ENCODE measurements at places on chromosomes 1 and 21.

DNA sequence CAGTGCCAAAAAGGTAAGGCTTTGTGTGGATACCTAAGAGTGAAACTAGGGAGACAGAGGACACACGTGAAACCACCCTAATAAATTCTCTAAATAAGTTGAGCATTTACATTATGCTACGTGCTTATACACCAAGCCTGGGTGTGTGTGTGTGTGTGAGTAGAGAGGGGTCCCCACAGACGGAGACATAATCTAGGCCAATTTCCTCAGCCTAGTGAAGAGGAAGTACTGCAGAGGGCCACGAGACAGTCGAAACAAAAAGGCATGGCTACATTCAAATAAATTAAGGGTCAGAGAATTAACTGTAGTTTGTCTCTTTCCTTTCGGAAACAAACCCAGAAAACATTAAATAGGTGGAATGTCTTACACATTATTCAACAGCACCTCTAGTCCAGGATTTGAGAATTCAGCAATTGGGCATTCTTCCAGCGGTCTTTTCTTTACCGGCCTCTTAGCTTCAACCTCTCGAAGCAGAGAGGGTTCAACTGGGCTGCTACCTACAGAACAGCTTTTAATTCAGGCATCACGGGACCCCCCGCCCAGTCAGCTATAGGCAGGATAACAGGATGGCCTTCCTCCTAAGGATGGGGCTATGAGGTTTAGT, 75.0 kb downstream of the DESI2 start:
- DNase-seq, result no peak

DNA sequence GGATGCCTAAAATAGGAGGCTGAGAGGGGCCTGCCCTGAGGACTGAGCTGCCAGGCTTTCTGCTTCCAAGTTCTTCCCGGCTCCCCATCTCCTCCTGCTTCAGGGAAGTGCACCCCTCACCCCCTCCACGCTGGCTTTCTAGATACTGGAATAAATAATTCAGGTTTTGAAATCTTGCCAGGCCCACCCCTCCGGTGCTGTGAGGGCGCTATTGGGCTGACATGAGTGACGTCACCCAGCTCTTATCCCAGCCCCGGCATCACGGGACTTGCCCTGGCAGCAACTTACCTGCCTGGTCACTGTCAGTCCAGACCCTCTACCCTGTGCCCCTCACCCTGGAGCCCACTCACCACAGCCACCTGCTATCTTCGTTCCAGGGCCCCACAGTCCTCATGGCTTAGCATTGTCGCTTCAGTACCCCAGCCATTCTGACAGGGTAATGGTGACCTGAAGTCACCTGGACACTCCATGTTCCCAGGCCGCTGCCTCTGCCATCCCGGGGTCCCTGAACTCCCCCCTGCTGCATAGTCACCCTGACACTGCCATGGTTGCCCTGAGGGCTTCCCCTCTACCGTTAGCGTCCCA, 819 bp upstream of the GPR3 start:
- peak; percentile 27 for DNase-seq

GRCh38 chr1:178024504-178024903, 54.6 kb upstream of the SEC16B start:
- DNase-seq, result no peak

DNA sequence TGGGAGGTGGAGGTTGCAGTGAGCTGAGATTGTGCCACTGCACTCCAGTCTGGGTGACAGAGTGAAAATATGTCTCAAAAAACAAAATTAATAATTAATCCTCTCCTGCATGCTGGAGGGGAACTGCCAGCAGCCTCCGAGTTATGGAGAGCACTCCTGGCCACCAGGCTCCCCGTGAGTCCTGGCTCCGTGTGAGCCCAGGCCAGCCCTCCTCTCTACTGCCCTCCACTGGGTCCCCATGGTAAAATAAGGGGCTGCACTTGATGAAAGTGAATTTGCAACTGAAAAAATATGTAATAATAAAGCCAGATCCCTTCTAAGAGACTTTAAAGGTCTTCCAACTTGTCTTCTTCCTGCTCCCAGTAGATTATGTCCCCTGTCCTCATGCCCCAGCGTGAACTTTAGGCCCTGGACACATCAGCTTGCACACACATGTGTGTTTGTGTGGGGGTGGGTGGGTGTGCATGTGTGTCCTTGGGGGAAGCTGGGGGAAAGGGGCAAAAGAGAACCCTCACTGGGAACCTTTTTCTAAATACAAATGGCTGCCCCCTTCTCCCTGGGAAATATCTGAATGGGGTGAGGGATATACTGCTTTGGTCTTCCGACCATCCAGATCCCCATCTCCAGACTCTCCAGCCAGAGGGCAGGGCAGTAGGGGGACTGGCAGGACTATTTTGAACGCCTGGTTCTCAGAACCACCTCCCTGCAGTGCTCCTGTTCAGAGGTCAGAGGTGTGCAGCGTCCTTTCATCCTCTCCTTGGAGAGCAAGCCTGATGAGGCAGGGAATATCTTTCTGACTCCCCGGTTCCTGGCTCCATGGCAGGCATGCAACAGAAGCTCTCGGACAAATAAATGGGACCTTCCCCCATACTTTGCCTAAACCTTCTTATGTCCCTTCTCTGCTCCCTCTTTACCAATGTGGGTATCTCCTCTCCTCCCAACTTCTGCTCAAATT, 26.2 kb downstream of the NEK2 start:
- DNase-seq, result no peak

GRCh38 chr1:210684466-210685294, 356.0 kb downstream of the HHAT start:
- DNase-seq, result no peak

- no peak for DNase-seq
These were observed 2.2 kb upstream of the ANGPTL7 start for GRCh38 chr1:11187000-11187399.

GRCh38 chr1:168360151-168361021, 79.7 kb downstream of the TBX19 start:
- DNase-seq, result no peak

- DNase-seq, result no peak
These were observed 73.6 kb upstream of the LYST start for GRCh38 chr1:235940285-235940684.

DNA sequence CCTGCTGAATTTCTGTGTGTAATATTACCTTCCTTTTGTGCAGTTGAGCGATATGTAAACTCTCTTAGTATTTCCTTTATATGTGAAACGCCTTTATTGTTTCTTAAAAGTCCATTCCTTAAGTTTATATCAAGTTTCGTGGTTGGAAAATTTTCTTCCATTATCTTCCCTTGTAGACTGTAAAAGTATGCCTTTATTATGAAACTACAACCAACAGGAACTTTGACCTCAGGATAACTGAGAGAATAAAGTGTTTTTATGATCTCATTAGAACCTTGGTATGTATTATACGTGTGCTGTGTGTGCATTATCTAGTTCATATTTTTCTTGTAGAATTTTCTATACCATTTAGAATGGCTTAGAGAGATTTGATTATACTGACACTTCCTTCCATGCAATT, 3.1 kb upstream of the CDC14A start:
- no peak for DNase-seq

DNA sequence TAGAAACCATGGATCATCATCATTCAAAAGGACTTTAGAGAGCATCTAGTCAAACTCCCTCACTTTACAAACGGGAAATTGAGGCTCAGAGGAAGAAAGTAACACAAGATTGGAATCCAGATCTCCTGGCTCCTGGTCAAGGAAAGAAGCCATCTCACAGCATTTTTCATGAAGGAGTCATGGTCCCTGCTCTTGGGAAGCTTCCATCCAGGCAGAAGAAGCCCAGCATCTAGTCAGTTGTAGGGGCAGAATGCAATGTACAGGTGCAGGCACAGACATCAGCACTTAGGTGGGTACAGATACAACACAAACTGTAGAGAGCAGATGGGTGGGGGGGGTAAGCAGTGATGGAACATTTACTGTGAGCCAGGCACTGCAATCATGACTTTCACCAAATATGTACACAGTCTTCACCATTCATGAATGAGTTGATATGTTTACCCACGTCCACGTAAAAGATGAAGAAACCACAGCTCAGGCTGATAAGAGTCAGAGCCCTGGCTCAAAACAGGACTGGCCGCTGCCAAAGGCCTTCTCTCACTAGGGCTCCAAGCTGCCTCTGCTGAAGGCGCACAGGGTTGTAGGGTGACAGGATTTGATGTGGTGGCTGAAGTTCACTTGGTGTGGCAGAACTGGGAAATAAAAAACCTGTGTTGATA, 44.0 kb downstream of the OPTC start:
- no peak for DNase-seq

DNA sequence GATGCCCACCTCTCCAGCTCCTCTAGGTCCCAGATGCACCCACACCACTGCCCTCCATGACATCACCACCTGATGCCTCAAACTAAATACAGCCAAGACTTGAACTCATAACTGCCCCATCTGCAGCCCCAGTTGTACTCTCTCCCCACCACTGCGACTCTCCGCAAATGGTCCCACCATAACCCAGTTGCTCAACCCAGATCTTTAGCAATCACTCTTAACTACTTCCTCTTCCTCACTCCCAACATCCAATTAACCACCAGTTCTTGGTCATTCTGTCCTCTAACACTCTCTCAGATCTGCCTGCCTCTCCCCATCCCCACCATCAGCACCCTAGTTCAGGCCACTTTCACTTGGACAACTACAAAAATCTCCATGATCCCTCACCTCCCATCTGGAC, 36.8 kb upstream of the PLA2G2C start:
- DNase-seq, result no peak

DNA sequence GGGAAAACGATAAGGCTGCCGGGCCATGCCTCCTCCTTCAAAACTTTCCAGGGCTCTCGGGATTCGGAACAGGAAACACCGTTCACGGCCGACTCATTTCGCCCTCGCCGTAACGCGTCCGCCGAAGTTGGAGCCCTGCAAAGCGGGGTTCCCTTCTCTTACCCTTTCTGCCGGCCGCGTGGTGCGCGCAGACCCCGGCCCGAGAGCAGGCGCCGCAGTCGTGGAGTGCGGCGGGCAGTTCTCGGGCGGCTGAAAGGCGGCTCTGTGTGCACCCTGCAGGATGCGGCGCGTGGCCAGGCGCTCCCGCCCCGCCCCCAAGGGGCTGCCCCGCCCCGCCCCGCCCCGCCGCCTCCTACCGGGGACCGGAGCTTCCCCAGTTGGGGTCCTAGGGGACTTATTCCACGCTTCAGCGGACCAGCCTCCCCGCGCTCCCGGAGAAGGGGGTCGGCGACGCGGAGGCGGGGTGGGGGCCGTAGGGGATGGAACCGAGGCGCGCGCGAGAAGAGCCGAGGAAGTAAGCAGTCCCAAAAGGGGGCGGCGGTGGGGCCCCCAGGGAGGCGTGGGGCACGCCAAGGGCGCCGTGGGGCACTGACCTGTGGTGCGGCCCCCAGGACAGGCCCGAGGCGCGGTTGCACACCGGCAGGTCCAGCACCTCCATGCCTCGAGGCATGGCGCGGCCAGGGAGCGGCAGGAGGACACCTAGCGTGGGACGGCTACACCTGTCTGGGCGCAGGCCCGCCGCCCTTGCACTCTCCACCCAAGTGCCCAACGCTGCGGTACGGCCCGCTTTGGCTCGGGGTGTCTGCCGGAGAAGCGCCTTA, at the start of gene MCOLN2:
TSS of gene MCOLN2 (minus strand) at position 268 of the 821 bp plus-strand sequence. CDS start at position 27, 241 bp downstream.
- DNase-seq, result peak; percentile 31

DNA sequence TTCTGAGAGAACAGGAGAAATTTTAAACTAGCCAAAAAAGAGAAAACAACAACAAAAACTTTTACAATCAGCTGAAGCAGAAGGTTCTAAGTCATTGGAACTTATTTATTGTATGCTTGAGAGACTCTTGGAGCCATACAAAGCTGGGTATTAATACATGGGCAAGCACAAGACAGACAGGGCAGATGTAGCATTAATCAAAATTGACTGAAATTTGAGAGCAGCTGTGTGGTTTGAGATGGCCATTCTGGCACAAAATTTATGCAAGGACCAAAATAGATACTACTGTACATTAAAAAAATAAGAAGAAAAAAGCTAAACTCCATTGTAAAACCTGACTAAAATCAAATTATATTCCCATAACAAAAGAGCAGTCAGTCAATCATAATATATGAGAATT, 892.5 kb downstream of the PLA2G4A start:
- DNase-seq, result no peak

GRCh38 chr21:26441149-26441548, 131.9 kb downstream of the CYYR1 start:
- DNase-seq, result no peak

- no peak for DNase-seq
These were observed 9.1 kb upstream of the VAV3 start for GRCh38 chr1:107974090-107974489.

GRCh38 chr1:7886405-7886745, 33.5 kb upstream of the UTS2 start:
- no peak for DNase-seq

DNA sequence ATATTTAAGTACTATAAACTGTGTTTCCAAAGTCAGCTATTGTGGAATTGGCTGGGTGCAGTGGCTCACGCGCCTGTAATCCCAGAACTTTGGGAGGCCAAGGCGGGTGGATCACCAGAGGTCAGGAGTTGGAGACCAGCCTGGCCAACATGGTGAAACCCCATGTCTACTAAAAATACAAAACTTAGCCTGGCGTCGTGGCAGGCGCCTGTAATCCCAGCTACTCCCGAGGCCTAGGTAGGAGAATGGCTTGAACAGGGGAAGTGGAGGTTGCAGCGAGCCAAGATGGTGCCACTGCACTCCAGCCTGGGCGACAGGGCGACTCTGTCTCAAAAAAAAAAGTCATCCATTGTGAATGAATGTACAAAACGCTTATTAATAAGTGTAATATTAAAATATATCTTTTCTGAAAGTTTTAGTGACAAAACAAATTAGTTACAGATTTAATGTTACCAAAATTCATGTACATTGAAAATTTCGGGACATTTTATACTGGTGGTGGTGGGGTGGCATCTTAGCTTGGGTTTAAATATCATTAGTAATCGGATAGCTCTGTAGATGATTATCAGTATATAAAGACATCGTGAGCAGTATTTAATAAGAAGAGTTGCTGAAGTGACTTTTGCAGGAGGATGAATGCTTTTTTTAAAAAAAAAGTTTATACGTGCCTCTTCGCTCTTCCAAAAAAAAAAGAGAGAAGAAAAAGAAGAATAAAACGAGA, 503 bp upstream of the SRSF11 start:
- no peak for DNase-seq

GRCh38 chr1:96358057-96358456, 363.5 kb upstream of the PTBP2 start:
- peak; percentile 57 for DNase-seq

GRCh38 chr1:203451836-203452784, 23.5 kb upstream of the PRELP start:
- no peak for DNase-seq
